ENCODE measurements at places on chromosomes 2 and 18. TPM values are rescaled to one million over a fixed set of nuclear protein-coding genes. Genes with fewer than 3 reads are reported as not detected.

The AQP12B gene
- not detected for total RNA-seq

The BAZ2B gene
- total RNA-seq = 36.1 TPM

The GALNT3 gene
- total RNA-seq = 9.3 TPM

The IL1RN gene
- total RNA-seq = not detected

The CACNB4 gene
- 0.12 TPM for total RNA-seq

The SERPINB2 gene
- total RNA-seq = 18.1 TPM

The TGFA gene
- total RNA-seq = 6.6 TPM

The CDH19 gene
- total RNA-seq = not detected

The RIT2 gene
- not detected for total RNA-seq

The ALPG gene
- not detected for total RNA-seq

The GALNT13 gene
- not detected for total RNA-seq

The CKAP2L gene
- 25.5 TPM for total RNA-seq

The QPCT gene
- total RNA-seq = 42.6 TPM

The RAD51AP2 gene
- not detected for total RNA-seq

The DYNAP gene
- not detected for total RNA-seq

The SLC9A4 gene
- not detected for total RNA-seq

The GPR55 gene
- not detected for total RNA-seq

The HAUS1 gene
- 46.7 TPM for total RNA-seq

The CD28 gene
- not detected for total RNA-seq

The LRRC30 gene
- not detected for total RNA-seq

The MARCO gene
- not detected for total RNA-seq

The GKN1 gene
- not detected for total RNA-seq

The SCYGR4 gene
- total RNA-seq = not detected

The DES gene
- 0.77 TPM for total RNA-seq

The ALPP gene
- total RNA-seq = 0.03 TPM

The INHBB gene
- 1.0 TPM for total RNA-seq

The SLC19A3 gene
- total RNA-seq = 1.2 TPM

The OTX1 gene
- not detected for total RNA-seq
